ENCODE measurements at places on chromosomes 5 and 9.

- H3K27me3 ChIP-seq = no peaks in the 10 kb centered on the region
- DNase-seq = no peak
- H3K27ac ChIP-seq = no peak overlapping the region
- H3K4me3 ChIP-seq = peak overlapping the region; percentile 49
- H3K4me1 ChIP-seq = peaks cover 23% of the 10 kb centered on the region
These were observed 3.3 kb downstream of the NACC2 start for GRCh38 chr9:136091582-136092352.

GRCh38 chr5:57174128-57174889 lies 450 bp downstream of the GPBP1 start:
- H3K4me1 ChIP-seq = peaks cover 29% of the 10 kb centered on the region
- H3K27ac ChIP-seq = peak overlapping the region; percentile 99
- H3K27me3 ChIP-seq = no peaks in the 10 kb centered on the region
- peak; percentile 41 for DNase-seq
- peak overlapping the region; percentile 99 for H3K4me3 ChIP-seq

DNA sequence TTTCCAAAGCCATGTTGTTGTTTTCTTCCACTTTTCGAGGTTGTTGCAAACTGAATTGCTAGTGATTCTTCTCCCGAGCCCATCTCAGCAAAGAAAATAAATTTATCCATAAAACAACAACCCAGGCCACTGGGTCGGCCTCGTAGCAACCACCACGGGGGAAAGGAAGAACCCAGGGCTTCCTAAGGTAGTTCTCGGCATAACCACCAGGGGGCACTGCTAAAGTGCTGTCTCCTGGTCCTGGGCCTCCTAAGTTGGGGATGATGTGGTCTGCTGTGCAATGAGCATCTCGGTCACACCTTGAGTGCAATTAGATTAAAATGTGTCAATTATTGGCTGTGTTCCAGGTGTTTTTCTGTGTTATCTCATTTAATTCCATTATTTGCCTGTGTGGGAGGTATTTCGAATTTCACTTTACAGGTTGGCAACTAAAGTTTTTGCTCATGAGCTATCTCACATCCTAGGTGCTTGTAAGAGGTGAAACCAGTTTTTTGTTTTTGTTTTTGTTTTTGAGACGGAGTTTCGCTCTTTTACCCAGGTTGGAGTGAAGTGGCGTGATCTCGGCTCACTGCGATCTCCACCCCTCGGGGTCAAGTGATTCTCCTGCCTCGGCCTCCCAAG lies 102.8 kb upstream of the DAP start:
- H3K36me3 ChIP-seq = no peaks in the 10 kb centered on the region
- H3K27ac ChIP-seq = no peak overlapping the region
- peak; percentile 19 for DNase-seq
- no peak overlapping the region for H3K4me3 ChIP-seq
- H3K4me1 ChIP-seq = no peaks in the 10 kb centered on the region
- peaks cover 32% of the 10 kb centered on the region for H3K27me3 ChIP-seq

- no peaks in the 10 kb centered on the region for H3K27me3 ChIP-seq
- no peak overlapping the region for H3K4me3 ChIP-seq
- H3K36me3 ChIP-seq = no peaks in the 10 kb centered on the region
- no peak for DNase-seq
These were observed 279.6 kb upstream of the GRAMD2B start for GRCh38 chr5:126143622-126144021.

DNA sequence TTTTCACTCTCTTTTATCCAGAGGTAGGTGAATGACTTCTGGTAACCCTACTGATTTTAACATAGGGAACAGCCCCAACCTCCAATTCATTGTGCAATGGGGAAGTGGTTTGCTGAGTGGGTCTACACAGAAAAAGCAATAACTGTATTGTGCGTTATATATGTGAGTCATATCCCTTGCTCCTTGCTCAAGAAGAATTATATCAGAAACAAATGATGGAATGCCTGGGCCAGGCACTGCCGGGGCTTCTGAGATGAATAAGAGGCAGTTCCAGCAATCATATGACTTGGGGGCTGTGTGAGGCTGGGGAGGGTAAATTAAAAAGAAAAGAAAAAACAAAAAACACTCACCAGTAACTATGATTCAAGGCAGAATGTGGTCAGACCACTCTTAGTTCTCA lies 79.2 kb upstream of the ABCA1 start:
- H3K36me3 ChIP-seq = no peaks in the 10 kb centered on the region
- H3K4me1 ChIP-seq = peaks cover 11% of the 10 kb centered on the region

DNA sequence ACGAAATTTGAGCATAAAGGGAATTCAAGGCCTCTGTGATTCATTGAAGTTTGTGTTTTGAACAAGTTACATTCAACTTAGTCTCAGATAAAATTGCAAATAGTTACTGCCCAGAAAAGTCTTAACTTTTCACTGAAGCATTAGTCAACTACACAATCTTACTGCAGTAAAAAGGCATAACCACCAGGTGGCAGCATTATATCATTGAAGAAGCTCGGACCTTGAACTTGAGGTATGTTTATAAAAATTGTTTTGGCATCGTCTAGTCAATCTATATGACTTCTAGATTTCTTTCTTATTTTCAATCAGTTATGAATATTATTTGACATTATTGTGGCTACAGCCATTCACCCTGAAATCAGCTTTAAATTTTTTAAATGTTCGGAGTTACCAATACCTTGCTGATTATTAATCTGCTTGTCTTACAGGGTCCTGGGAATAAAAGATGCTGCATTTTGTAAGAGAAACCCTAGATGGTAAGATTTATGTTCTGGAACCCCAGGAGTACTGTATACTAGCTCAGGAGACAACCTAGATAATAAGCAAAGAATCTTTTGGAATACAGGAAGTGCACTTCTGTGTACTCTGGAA lies 83.9 kb upstream of the GRAMD2B start:
- H3K27me3 ChIP-seq = peaks cover 37% of the 10 kb centered on the region
- peaks cover 5% of the 10 kb centered on the region for H3K4me1 ChIP-seq
- DNase-seq = no peak
- H3K36me3 ChIP-seq = no peaks in the 10 kb centered on the region
- no peak overlapping the region for H3K4me3 ChIP-seq

GRCh38 chr5:61460471-61460870 lies 128.4 kb downstream of the ZSWIM6 start:
- H3K4me1 ChIP-seq = peaks cover 11% of the 10 kb centered on the region
- no peaks in the 10 kb centered on the region for H3K27me3 ChIP-seq
- no peak for DNase-seq
- no peak overlapping the region for H3K27ac ChIP-seq
- no peak overlapping the region for H3K4me3 ChIP-seq

DNA sequence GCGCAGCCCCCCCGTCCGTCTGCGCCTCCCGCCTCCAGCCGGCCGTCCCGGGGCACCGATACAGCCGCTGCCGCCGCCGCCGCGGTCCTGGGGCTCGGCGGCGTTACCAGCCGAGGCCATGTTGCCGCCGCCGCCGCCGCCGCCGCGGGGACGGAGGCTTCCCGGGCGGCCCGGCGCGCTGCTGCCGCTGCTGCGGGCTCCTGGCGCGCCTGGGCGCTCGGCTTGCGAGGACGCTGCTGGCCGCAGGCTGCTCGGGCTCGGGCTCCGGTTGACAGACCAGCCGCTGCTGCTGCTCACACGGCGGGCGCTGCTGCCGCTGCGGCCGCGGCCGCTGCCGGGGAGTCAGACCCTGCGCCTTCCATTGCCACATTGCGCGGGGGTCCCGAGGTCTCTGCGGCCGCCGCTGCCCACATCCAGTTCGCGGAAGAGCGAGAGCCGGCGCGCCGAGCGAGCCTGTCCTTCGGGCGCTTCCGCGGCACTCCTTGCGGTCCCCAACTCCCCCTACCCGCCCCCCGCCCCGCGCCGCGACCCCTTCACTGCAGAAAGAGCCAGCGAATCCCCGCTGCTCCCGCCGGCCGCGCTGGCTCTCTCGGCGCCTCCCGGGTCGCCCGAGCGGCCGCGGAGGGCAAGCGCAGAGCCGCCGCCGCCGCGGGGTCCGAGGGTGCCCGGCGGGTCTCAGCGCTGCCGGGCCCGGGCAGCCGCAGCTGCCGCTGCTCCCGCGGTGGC lies 8.4 kb downstream of the PTCH1 start:
- H3K27me3 ChIP-seq = peaks cover 22% of the 10 kb centered on the region
- H3K4me3 ChIP-seq = peak overlapping the region; percentile 98
- H3K4me1 ChIP-seq = peaks cover 41% of the 10 kb centered on the region

DNA sequence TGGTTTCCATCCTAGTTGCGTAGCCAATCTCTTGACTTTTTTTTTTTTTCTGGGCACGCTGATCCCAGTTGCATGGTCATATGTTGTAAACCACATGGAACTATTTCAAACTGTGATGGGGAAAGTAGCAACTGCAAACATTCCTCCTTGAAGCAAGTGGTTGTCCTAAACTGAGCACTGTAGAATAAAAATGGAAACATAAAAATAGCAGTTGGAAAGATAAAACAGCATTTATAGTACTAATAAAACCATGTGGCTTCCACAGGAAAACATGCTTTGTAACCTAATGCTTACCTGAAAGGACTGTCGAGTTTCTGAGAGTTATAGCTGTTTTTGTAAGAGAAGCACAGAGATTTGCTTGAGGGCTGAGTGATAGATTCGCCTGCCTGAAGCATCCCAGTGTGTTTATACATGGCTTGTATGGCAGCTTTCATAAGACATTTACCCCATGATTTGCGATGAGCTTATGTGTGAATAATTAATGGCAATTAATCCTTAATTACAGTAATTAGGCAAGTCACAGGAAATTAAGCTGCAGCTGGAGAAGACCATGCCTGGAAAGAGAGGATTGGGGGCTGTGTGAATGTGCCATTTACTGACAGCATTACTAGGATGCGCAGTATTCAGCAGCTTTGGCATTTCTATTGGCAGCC lies 136.5 kb downstream of the PBX3 start:
- H3K27me3 ChIP-seq = peaks cover 10% of the 10 kb centered on the region
- H3K36me3 ChIP-seq = no peaks in the 10 kb centered on the region
- H3K4me3 ChIP-seq = no peak overlapping the region
- peaks cover 3% of the 10 kb centered on the region for H3K4me1 ChIP-seq
- DNase-seq = no peak

DNA sequence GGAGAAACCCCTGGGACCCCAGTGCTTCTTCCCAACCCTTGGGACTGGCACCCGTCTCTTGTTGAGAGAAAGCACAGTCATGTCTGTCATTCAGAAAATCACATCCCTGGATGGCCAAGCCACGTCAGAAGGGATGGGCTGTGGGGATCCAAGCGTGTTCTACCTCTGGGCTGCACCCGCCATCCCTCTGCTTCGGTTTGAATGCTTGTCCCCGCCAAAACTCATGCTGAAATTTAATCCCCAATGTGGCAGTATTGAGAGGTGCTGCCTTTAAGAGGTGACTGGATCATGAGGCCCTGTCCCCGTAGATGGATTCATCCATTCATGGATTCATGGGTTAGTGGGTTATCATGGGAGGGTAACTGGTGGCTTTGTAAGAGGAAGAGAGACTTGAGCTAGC lies 27.0 kb downstream of the CEL start:
- peaks cover 2% of the 10 kb centered on the region for H3K4me1 ChIP-seq
- H3K36me3 ChIP-seq = no peaks in the 10 kb centered on the region
- no peak for DNase-seq
- no peak overlapping the region for H3K27ac ChIP-seq

GRCh38 chr9:106883626-106884190 lies 20.7 kb downstream of the ZNF462 start:
- H3K36me3 ChIP-seq = no peaks in the 10 kb centered on the region
- no peaks in the 10 kb centered on the region for H3K4me1 ChIP-seq
- no peak overlapping the region for H3K4me3 ChIP-seq
- no peak for DNase-seq

DNA sequence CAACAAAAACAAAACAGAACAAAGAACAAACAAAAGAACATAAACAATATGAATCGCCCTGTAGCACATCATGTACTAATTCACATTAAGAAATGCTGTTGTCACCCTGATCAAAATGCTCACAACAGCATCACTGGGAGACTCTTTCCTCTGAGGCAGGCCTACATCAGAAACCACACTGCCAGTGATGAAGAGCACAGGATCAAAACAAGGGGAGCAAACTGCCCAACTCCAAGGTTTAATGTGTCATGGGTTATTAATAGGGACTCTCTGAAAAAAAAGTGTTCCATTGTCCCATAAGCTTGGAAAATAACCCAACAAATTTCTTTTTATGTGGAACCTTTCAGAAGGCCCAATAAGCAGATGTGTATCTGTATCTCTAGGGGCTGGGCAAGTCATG lies 74.2 kb downstream of the PTPN3 start:
- no peaks in the 10 kb centered on the region for H3K36me3 ChIP-seq
- H3K27me3 ChIP-seq = peaks cover 47% of the 10 kb centered on the region
- no peaks in the 10 kb centered on the region for H3K4me1 ChIP-seq
- DNase-seq = no peak

DNA sequence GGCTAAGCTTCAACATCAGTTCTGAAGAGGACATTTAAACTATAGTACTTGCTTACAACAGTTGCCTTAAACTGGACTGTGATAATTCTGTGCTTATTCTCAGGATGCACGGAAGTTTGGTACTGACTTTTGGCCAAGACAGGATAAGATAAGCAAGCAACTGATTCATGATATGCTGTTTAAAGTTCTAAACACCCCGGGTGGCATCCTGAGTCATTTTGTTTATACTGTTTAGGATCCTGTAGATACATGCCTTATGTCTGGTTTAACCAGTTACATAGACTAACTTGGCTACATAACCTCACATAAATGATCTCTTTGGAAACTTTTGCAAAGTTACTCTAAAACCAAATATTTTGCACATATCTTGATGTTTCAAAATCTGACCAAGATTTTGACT lies 95.9 kb downstream of the CDH9 start:
- H3K4me3 ChIP-seq = no peak overlapping the region
- no peaks in the 10 kb centered on the region for H3K36me3 ChIP-seq
- no peak overlapping the region for H3K27ac ChIP-seq
- no peak for DNase-seq
- no peaks in the 10 kb centered on the region for H3K27me3 ChIP-seq

- H3K4me3 ChIP-seq = no peak overlapping the region
- no peak overlapping the region for H3K27ac ChIP-seq
- no peak for DNase-seq
- H3K27me3 ChIP-seq = no peaks in the 10 kb centered on the region
- H3K36me3 ChIP-seq = no peaks in the 10 kb centered on the region
These were observed 26.0 kb downstream of the JMY start for GRCh38 chr5:79261897-79262296.

- no peaks in the 10 kb centered on the region for H3K27me3 ChIP-seq
- no peak overlapping the region for H3K27ac ChIP-seq
- no peak for DNase-seq
These were observed 175.4 kb downstream of the KIAA0825 start for GRCh38 chr5:94442991-94443390.

GRCh38 chr5:56522960-56523359 lies 289.8 kb upstream of the ANKRD55 start:
- H3K36me3 ChIP-seq = no peaks in the 10 kb centered on the region
- H3K4me1 ChIP-seq = peaks cover 11% of the 10 kb centered on the region
- H3K27me3 ChIP-seq = no peaks in the 10 kb centered on the region

DNA sequence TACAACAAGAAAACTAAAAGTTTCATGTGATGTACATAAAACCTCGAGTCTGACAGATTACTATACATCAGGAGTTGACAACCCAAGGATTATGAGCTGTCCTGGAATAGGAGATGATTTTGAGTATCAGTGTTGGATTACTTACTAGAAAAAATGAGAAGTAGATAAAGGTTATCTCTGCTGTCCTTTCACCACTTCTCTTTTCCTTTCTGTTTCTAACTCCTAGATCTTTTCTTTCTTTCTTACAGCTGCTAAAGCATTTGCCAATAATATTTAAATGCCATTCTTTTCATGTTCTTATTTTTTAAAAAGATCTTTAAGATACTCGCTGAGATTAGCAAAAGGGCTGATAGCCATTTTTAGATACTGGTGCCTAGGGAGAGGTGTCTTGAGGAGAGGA lies 14.8 kb downstream of the RBM27 start:
- no peaks in the 10 kb centered on the region for H3K27me3 ChIP-seq
- no peak overlapping the region for H3K4me3 ChIP-seq
- peaks cover 21% of the 10 kb centered on the region for H3K4me1 ChIP-seq
- H3K27ac ChIP-seq = peak overlapping the region; percentile 67
- DNase-seq = no peak

- H3K27me3 ChIP-seq = no peaks in the 10 kb centered on the region
- peaks cover 51% of the 10 kb centered on the region for H3K4me1 ChIP-seq
- peak; percentile 53 for DNase-seq
- peak overlapping the region; percentile 99 for H3K27ac ChIP-seq
These were observed 14.0 kb upstream of the TCF7 start for GRCh38 chr5:134100283-134101091.

All from T-helper 17 cell (primary cell).